ENCODE measurements at places on chromosomes 6 and 20. TPM values are rescaled to one million over a fixed set of nuclear protein-coding genes. Genes with fewer than 3 reads are reported as not detected.

The VNN1 gene
- under 0.01 TPM for total RNA-seq

The EYS gene
- under 0.01 TPM for total RNA-seq

The PTGIS gene
- 191 TPM for total RNA-seq

The CFB gene
- total RNA-seq: 65.1 TPM

The MACROD2 gene
- under 0.01 TPM for total RNA-seq

The SCAF8 gene
- total RNA-seq: 25.7 TPM

The ERMARD gene
- total RNA-seq: 15.5 TPM

The MAS1L gene
- not detected for total RNA-seq

The FAM184A gene
- 0.85 TPM for total RNA-seq

The F13A1 gene
- total RNA-seq: not detected

The PRR18 gene
- not detected for total RNA-seq

The NRSN1 gene
- total RNA-seq: not detected

The HLA-DRB1 gene
- total RNA-seq: 3.7 TPM

The GCNT2 gene
- total RNA-seq: 0.19 TPM

The SMLR1 gene
- 0.19 TPM for total RNA-seq

The ARFGEF3 gene
- 0.56 TPM for total RNA-seq

The OTOR gene
- total RNA-seq: not detected

Measured in regular cardiac myocyte (primary cell).